Left renal cortex interstitium (tissue), 4 donors: ENCODE measurements at places on chromosomes 1 and 21.

- no peak for DNase-seq
Observed at GRCh38 chr1:245516284-245516759, 361.5 kb downstream of the KIF26B start.

GRCh38 chr1:231869364-231869763 is 242.8 kb downstream of the DISC1 start:
- no peak for DNase-seq

GRCh38 chr21:44836666-44837471 is 19.0 kb upstream of the SUMO3 start:
- no peak for DNase-seq

GRCh38 chr1:100927276-100927675 is 31.4 kb downstream of the SLC30A7 start:
- no peak for DNase-seq

GRCh38 chr1:219710529-219711194 is 97.8 kb upstream of the ZC3H11B start:
- no peak for DNase-seq

DNA sequence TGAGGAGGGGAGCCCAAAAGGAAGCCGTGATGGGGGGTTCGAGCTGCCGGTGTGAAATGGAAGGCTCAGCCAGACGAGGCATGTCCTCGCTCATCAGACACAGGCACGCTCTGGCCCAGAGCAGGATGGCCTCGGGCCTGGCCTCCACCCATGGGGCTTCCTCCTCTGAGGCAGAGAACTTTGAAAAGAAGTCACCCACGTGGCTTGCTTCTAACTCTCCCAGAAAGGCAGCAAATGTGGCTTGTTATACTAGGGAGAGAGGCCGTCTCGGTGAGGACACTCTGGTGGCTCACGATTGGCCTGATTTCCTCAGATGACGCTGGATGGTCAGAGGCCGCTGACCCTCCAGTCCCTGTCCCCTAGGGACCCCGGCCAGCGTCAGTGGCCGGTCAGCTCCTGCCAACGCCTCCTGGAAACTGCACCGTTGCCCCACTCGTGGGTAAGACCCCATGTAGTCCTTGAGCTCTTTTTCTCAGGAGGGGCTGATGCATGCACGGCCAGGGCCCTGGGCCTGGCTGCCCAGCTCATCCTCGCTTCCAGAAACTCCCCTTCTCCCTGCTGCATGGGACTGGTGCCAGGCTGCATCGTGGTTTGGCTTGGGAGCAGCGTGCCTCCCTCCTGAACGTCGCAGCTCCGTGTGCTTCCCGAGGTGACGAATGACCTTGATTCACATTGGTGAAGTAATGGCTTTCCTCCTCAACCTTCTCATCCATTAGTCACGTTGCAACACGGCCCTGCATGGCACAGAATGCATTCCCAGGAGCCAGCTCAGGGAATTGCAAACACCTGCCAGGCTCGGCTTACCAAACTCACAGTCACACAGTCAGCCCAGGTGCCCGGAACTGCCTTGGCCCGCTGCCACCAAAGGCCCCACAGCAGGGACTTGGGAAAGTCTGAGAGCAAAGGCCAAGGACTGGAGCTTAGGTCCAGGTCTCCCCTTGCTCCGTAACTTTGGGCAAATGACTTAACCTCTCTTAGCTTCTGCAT is 58.8 kb downstream of the TOMM20 start:
- DNase-seq = no peak

DNA sequence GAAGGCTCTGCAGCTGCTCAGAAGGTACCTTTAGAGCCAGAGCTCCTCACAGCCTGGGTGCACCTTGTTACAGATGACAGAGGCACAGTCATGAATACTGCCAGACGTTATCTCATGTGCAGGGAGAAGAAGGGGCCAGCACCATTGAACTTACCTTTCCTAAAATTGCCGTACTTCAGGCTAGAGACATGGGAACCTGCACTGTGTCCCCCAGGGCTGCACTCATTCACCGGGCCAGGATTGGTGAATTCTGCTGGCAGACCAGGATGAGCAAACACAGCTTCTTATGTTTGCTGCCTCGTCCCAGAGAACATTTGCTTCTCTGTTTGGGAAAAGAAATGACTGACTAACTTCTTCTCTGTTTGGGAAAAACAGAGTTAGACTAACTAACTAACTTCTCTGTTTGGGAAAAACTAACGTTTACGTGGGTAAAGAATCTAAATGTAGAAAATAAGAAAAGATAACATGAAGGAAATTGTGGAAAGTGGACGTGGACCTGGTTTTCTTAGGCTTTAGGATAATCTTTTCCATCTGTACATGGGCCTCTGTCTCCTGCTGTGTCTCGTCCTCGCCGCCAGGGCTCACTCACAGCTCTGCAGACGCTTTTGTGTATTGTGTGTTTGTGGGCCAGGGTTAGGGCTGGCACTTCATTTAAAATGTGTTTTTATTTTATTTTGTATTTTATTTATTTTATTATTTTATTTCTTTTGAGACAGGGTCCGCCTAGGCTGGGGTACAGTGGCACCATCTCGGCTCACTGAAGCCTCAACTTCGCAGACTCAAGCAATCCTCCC is 9.9 kb downstream of the OBSCN start:
- DNase-seq = no peak

GRCh38 chr1:172004671-172005070 is 163.4 kb downstream of the DNM3 start:
- no peak for DNase-seq

- no peak for DNase-seq
Observed at GRCh38 chr1:39205102-39205780, 746 bp downstream of the MACF1 start.

- DNase-seq = no peak
Observed at GRCh38 chr21:43892984-43893535, 28.0 kb downstream of the AGPAT3 start.

GRCh38 chr21:18960306-18960705 is 556.7 kb upstream of the TMPRSS15 start:
- DNase-seq = no peak

DNA sequence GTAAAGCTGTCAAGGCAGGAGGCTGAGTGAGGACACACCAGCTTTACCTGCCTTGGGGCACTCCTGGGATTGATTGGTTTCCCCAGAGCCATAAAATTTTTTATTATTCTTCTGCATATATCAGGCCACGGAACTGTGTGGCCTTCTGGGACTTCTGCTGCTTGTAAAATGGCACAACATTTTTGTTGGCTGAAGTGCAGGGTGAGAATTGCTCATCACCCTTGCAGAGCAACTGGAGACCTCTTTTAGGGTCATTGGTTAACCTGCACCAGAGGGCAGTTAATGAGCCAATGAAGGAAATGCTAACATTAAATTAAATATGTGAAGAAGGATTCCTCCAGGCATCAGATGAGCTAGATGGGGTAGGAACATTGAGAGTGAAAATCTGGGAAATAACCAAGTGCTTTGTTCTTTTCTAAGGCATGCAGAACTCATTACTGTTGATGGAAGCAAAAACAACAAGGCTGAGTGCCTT is 87.7 kb downstream of the LTN1 start:
- no peak for DNase-seq

GRCh38 chr1:234208791-234209190 is 164.5 kb upstream of the COA6 start:
- DNase-seq = no peak

DNA sequence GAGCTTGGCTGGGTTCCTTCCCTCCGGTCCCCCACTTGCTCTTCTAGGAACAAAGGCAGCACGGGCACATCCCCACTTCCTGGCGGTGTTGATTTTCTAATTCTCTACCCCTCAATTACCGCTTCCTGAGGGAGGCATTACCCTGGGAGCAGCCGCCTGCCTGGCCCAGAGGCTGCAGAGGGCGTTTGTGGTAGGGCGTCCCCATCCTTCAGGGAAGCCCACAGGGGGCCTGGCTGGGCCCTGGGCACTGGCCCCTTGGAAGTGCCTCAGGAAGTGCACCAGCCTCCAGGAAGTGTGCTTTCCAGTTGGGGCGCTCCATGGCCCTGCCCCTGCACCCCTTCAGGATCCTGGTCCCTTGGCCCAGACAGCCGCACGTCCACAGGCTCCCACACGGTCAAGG is 42.1 kb upstream of the CASZ1 start:
- DNase-seq = no peak

DNA sequence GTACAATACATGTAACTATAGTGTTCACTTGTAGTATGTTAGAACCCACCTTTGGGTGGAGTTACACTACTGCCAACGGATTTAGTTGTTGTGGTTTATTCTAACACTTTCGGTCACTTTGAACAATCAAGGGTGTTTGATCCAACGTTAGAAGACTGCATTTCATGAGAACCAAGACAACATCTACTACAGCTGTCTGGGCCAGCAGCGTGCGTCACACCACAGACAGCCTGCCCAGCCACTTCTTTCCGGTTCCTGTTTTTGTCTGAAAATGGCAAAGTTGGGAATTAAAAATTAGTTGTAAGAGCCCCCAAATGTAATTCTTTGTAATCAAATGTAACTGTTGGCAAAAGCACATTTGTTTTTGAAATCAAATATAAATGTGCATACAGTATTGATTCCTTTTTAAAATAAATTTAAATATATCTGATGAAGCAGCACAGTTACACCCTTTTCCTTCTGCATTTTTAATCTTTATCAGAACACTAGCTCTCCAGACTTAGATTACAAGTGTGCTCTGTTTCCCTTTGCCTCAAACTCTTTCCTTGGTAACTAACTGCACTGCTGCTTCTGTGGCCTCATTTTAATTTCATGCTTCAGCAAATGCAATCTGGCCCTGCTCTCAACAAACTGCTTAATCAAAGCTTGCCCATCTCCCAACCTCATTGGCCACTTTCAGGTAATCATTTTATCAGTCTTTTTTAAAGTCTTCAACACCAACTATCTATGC is 86.6 kb upstream of the DPH5 start:
- DNase-seq = no peak

DNA sequence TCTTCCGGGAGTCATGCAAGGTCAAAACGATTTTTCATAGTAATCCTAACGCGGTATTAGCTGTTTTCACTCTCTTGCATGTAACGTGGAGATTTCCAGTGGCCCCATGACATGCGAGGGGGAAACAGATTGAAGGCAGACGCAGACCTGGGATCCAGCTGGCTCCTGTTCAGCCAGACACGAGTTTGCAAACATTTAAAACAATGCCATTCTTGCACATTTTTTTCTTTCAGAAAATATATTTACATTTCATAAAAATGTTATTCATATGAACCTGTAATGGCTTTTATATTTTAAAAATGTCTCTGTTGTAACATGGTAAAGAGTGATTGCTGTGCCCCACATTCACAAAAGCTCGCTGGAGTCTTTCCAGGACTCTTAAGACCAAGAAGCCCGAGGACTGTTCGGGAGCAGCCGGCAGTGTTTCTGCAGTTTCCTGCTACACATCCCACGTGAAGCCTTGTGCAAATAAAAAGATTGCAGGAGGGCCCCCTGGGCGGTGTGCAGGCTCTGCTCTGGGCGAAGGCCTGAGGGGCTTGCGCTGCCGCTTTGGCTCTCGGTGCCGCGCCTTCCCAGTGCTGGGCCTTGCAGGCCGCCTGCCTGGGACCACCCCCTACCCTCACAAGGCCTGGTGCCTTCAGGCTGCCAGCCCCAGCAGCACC is 184.9 kb downstream of the DYRK1A start:
- DNase-seq = no peak

GRCh38 chr1:15834406-15835204 is 12.9 kb upstream of the SPEN start:
- DNase-seq = peak; percentile 95

GRCh38 chr1:30081379-30082102 is 641.8 kb downstream of the MATN1 start:
- DNase-seq = no peak

DNA sequence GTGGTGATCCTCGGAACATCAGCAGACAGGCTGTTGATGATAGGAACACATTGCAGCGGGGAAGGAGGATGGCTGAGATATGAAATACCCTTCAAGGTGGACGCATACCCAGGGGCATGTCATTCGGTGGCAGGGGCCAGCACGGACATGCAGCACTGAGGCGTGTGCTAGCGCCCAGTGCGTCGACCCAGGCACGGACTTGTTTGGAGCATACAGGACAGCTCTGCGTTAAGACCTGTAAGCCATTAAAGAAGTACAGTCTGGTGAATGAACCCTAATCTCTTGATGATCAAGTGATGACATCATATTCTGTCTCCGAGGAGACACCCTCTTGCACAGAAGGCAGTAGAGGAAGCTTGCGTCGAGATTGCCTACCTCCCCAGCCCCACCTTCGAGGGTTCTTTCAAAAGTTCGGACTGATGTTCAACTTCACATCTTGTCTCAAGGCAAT is 63.6 kb upstream of the KIF26B start:
- DNase-seq = no peak

DNA sequence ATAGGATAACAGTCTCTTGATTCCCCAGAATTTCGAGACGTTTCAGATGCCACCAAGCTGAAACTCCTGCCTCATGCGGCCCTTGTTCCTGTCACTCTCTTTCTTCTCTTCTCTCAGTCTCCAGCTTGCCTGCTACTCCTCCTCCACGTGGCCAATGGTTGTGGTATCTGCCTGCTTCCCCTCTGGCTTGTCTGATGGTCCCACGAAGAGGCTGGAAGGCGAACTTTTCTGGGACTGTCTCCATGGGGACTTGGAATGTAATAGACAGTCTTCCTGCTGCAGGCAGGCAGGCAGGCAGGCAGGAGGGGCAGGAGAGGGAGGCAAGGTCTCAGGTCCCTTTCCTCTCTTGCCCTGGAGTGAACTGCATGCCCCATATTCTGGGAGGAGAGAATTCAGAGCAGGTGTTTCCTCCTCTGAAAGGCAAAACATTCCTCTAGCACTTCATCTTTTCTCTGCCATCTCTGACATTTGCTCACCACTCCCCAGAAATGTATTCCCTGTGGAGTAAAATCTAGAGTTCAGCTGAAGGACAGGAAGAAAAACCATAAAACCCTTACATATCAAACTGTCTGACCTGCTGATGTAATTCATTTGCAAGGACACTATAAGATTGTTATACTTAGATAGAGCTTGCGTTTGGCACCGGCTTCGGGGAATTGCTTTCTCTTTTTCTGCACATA is 64.1 kb upstream of the GNG12 start:
- no peak for DNase-seq

GRCh38 chr1:28509705-28510272 is 3.9 kb downstream of the RCC1 start:
- DNase-seq = no peak

DNA sequence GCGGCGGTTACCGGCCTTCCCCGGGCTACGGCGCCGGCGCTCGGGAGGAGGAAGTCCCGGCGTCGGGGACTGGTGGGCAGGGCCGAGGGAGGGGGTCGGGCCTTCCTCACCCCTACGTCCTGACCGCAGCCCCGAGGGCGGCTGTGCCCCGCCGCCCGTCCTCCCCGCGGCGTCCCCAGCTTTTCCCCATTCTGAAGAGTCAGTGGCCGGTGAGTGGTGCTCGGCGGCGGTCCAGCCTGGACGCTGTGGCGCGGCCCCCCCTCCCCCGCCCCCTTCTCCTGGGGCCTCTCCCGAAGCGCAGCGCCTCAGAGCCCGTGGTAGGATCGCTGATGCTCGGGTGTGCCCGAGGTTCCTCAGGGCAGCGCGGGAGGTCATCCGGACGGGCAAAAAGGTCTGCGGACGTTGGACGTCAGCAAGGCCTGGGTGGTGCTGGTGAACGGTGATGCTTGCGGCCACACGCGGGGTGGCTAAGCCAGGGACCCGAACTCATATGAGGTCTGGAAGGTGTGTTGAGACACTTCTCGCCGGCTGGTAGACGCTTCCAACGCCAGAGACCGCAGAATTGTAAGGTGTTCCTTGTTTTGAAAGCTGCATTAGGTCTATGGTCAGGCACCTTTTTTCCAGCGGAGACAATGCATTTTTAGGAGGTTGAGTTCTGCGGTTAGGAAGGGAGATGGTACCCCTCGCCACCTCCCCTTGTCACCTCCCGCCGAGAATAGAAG is 725 bp downstream of the SLC25A33 start:
- DNase-seq = no peak
